ENCODE measurements at places on chromosomes 3 and 15. TPM values are rescaled to one million over a fixed set of nuclear protein-coding genes. Genes with fewer than 3 reads are reported as not detected.

TMCO5A gene
- polyA plus RNA-seq = 100 TPM

HRG gene
- polyA plus RNA-seq = 0.16 TPM

DNAH12 gene
- polyA plus RNA-seq = 15.7 TPM

LPP gene
- 135 TPM for polyA plus RNA-seq

RTP3 gene
- polyA plus RNA-seq = 2.0 TPM

CCDC39 gene
- polyA plus RNA-seq = 4.3 TPM

CA12 gene
- 8.0 TPM for polyA plus RNA-seq

TRPM1 gene
- 4.4 TPM for polyA plus RNA-seq

Measured in testis (tissue), 5 donors.